BJ (cell line): ENCODE measurements at places on chromosomes 1 and 21.

GRCh38 chr1:43957407-43958040, 10.8 kb downstream of the IPO13 start:
- no peak for DNase-seq

DNA sequence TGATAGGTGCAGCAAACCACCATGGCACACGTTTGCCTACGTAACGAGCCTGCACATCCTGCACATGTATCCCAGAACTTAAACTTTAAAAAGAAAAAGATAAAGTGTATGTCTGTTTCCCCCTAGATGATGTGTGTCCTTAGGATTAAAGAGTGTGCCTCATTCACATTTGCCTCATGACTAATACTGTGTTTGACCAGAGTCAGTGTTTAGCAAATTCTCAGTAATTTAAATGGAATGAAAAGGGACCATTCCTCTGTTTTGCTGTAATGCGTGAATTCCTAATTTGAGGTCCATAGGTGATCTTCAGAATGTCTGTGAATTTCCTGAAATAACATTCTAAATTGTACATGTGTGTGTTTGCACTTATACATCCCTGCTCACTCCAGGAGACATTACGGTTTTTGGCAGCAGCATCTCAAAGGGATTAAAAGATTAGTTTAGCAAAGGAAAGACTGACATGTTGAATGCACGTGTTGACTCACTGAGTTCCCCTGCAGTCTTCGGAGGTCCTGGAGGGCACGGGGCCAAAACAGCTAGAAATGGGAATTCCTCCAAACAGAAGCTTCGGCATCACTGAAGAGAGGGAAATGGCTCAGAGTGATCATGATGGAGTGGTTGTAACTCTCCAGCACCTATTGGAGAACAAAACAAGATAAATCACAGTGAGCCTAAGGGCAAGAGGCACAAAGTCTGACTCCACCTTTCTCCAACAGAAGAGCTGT, 19.1 kb upstream of the SLC35F3 start:
- no peak for DNase-seq

DNA sequence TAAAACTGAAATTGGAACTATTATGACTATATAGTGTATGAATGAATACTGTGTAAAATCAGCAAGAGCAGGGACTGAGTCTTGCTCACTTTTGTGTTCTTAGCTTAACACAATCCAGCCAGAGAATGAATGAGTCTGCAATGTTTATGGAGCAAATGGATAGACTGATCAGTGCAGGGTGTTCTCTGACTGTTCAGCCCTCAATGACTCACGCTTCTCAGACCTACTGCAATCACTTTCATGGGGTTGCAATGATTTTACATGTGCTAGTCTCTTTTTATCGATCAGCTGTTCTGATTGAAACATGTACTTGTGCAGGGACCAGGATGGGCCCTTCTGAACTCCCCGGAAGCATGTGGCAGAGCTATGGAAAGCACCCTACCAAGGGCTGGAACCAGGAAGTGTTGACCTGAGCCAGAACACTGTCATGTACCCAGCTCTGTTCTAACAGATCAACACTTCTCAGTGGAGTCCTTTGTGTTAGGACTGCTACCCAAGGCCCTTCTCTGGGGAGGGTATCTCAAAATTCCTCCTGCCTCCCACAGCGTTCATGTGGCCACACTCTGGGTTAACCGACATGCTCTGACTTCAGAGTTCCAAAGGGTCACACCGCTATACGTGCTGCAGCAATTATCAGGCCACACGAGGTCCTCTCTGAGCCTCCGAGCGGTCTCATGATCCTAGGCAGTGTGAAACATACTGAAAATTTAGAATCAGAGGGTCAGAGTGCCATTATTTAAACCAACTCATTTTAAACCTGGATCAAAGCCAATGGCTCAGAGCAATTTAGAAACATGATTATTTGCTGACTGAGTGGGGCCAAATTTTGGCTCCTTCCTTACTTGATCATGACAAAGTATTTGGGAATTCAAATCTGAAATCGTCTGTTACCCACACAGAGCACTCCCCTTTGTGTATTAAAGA, 35.2 kb downstream of the GRIK1 start:
- DNase-seq = no peak

GRCh38 chr1:57132993-57133622, 167.3 kb upstream of the C8B start:
- no peak for DNase-seq

- no peak for DNase-seq
Observed at GRCh38 chr1:53398576-53399365, 60.4 kb upstream of the DMRTB1 start.

GRCh38 chr1:183027031-183027430, 3.8 kb downstream of the LAMC1 start:
- no peak for DNase-seq
